Activated CD8-positive, alpha-beta T cell treated with anti-CD3 and anti-CD28 coated beads for 36 hours (primary cell): ENCODE measurements at places on chromosomes 11 and 22. TPM values are rescaled to one million over a fixed set of nuclear protein-coding genes. Genes with fewer than 3 reads are reported as not detected.

- no peaks in the 10 kb centered on the region for H3K36me3 ChIP-seq
- no peak overlapping the region for H3K27ac ChIP-seq
- H3K27me3 ChIP-seq = peaks cover 2% of the 10 kb centered on the region
- DNase-seq = no peak
These were observed 968.0 kb downstream of the OPCML start for GRCh38 chr11:132564091-132564885.

GRCh38 chr11:11524436-11525061 is 97.3 kb downstream of the GALNT18 start:
- peaks cover 6% of the 10 kb centered on the region for H3K4me1 ChIP-seq
- no peak overlapping the region for H3K4me3 ChIP-seq
- no peaks in the 10 kb centered on the region for H3K36me3 ChIP-seq
- peaks cover 4% of the 10 kb centered on the region for H3K27me3 ChIP-seq
- no peak overlapping the region for H3K27ac ChIP-seq
- DNase-seq = no peak

The PARVA gene
- total RNA-seq = not detected

DNA sequence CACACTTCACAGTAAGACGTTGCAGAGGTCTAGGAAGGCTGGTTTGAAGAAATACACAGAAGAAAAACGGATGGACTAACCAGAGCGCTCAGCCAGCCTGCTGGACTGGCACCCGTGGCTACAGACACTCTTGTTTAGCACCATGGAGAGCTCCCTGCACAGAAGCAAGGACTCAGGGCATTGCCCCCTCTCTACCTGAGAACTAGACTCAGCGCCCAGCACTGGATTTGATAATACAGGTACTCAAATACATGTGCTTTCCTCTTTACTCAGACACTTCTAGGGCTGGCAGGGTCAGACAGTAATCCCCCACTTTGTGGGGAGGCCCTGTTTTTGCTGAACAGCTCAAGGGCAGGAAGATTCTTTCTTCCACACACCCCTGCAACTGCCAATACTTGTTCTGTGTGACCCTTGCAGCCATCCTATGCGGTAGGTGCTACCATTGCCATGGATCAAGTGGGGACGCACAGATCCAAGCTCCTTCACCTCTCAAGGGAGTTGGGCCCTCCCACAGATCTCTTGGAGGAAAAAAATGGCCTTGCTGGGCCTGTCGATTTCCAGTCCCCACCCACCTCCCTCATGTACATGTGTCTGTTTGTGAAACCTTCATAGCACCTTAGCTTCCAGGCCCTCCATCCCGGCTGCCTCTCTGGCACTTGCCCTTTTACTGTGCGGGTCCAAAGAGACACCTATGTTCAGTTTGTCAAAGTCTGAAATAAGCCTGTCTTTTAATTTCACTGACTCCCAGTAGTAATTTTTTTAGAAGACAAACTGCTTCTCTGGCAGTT is 5.1 kb upstream of the P2RX6 start:
- H3K4me1 ChIP-seq = peaks cover 10% of the 10 kb centered on the region
- H3K36me3 ChIP-seq = no peaks in the 10 kb centered on the region
- DNase-seq = peak; percentile 55
- no peaks in the 10 kb centered on the region for H3K27me3 ChIP-seq

- H3K4me3 ChIP-seq = peak overlapping the region; percentile 5
- peaks cover 17% of the 10 kb centered on the region for H3K36me3 ChIP-seq
- no peak for DNase-seq
- H3K27ac ChIP-seq = peak overlapping the region; percentile 25
These were observed 3.9 kb downstream of the FRMD8 start for GRCh38 chr11:65390099-65390941.

DNA sequence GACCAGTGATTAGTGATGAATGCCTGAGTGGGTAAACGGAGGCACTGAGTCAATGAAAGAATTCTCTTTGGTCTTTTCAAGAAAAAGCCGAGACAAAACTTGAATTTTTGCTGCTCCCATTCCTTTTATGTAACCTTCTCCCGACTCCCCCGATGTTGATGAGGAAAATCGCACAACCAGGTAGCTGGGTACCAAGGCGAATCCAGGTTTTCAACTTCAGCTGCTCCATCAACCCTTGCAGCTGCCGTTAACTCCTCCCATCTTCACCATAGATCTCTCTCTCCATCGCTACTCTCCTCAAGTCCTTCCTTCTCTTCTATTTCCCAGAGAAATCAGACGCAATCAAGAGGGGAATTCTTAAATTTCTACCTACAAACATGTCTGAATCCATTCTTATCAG is 611 bp upstream of the USP2 start:
- H3K36me3 ChIP-seq = no peaks in the 10 kb centered on the region
- H3K27me3 ChIP-seq = no peaks in the 10 kb centered on the region
- no peak overlapping the region for H3K27ac ChIP-seq
- H3K4me1 ChIP-seq = peaks cover 7% of the 10 kb centered on the region

The SULT4A1 gene
- total RNA-seq = not detected

GRCh38 chr11:47857485-47857884 is 9.3 kb upstream of the NUP160 start:
- H3K4me1 ChIP-seq = peaks cover 8% of the 10 kb centered on the region
- H3K4me3 ChIP-seq = no peak overlapping the region
- H3K27me3 ChIP-seq = no peaks in the 10 kb centered on the region

GRCh38 chr11:48150213-48150612 is 66.4 kb upstream of the OR4B1 start:
- H3K4me1 ChIP-seq = no peaks in the 10 kb centered on the region
- no peaks in the 10 kb centered on the region for H3K27me3 ChIP-seq
- DNase-seq = no peak
- H3K36me3 ChIP-seq = peaks cover 45% of the 10 kb centered on the region

DNA sequence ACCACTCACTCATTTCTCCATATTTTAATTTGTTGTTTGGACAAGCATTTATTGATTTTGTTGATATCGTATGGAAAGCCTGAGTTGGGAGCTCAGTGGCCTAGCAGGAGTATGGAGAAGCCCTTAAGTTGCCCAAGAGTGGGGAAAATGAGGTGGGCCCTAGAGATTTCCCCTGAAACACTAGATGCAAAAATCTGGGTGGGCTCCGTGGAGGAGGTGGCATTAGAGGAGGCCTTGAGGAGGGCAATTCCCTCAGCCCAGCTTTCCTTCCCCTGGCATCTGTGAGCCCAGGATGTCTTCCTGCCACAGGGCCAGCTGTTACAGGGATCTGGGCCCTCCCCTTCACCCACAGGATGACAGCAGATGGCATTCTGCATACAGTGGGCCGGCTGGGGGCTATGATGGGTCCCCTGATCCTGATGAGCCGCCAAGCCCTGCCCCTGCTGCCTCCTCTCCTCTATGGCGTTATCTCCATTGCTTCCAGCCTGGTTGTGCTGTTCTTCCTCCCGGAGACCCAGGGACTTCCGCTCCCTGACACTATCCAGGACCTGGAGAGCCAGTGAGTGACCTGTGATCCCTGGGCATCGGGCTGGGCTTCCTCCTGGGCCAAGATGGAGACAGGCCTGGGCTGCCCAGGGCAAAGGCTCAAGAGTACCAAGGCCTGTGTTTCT is 21.6 kb upstream of the SLC22A12 start:
- H3K4me3 ChIP-seq = no peak overlapping the region
- H3K27ac ChIP-seq = no peak overlapping the region
- H3K4me1 ChIP-seq = no peaks in the 10 kb centered on the region
- H3K27me3 ChIP-seq = peaks cover 3% of the 10 kb centered on the region
- no peak for DNase-seq
